ENCODE measurements at places on chromosomes 12 and 14.

DNA sequence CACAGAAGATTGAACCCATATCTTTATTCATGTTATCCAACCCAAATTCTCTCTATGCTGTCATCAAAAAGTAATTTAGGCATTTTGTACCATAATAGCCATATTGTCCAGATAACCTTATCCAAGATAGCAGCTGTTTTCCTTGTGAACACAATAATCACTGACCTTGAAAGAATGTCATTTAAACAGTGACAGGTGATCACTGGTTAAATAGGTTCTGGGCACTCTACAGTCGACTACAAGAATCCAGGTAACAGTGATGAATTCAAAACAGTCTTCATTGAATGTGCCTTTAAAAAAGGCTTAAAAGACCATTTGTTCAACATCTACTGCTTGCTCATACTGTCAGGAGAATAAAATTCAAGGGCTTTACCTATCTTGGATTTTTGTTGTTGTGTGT is 4.6 kb upstream of the SPX start:
- no peak for DNase-seq

DNA sequence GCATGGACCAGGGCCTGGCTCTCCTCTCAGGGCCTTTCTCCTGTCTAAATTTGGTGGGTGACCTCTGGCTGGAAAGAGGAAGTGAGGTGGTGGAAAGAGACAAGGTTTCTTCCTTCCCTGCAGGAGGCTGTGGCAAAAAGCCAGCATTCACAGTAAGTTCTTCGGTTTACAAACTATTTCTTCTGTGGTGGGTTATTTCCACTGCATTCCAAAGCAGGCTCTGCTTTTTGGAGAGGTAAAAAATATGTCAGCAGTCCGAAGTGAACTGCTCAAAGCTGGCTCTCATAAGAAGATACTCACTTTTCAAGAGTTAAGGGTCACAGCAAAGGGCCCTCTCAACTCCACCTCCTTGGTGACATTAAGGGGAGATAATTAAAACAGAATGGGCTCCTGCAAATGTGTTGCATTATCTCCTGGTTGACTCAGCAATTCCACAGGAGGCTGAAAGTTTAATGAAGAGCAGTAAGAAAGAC is 48.9 kb upstream of the POC1B start:
- no peak for DNase-seq

DNA sequence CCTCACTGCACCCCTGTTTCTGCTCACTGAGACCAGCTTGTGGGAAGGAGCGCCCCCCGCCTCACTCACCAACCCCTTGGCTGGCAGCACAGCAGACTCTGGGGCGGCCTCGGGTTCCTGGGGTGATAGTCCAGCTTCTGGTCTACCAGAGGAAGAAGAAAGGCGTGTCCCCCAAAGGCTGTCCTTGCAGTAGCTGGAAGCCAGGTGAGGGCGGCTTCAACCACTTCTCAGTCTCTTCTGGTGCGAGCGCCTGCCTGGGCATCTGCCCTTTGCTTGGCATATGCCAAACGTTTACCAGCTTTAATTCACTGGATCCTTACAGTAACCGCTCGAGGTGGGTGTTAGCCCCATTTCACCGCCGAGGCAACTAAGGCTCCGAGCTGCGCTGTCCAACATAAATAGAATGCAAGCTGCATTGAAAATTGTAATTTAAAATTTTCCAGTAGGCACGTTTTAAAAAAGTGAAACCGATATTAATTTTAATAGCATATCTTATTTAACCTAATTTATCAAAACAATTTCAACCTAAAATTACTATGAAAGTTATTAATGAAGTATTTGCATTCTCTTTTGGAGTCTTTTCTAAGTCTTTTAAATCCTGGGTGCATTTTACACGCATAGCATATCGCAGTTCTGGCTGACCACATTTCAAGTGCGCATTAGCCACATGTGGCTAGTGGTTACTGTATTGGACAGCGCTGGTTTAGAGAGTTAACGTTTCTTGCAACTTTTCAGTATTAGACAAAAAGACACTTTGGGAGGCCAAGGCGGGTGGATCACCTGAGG is 872 bp downstream of the FAM177A1 start:
- peak; percentile 32 for DNase-seq

GRCh38 chr12:44574586-44574985 is 301.5 kb downstream of the NELL2 start:
- no peak for DNase-seq

DNA sequence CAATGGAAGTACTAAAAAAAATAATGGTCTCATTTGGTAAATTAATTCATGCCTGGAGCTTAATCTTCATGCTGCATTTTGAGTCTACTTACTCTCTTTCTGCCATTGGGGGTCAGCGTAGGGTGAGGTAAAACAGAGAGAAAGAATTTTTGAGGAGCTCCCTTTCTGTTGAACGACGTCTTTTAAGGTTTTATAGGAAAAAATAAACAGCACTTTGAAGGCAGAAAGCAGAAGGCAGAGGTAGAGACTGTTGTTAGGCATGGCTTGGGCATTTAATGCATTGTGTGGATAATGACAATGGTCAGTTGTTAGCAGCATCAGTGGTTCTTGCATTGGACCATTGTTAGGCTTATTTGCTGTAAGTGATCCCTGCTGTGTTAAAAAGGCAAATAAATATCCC is 557.2 kb upstream of the STXBP6 start:
- DNase-seq = no peak
